ENCODE measurements at places on chromosomes 3 and 15.

DNA sequence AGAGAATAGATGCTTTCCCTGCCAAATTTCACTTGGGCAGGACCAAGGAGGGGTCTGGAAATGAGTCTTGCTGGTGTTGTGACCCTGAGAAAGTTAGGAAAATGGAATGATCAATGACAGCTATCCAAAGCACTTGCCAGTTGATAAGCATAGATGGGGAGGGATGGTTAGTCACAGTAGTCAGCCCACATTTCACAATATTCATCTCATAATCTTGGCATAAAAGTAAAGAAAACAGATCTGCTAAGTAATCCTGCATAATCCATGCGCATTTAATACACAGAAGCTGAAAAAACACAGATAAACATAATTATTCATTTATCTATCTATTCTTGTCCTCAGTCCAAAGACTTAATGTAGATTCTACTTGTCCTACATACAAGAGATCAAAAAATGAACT is 184.1 kb downstream of the ZIC4 start:
- no peaks in the 10 kb centered on the region for H3K36me3 ChIP-seq
- H3K27ac ChIP-seq, result no peak overlapping the region
- H3K27me3 ChIP-seq, result no peaks in the 10 kb centered on the region
- H3K4me1 ChIP-seq, result no peaks in the 10 kb centered on the region
- no peak overlapping the region for H3K4me3 ChIP-seq
- no peak for DNase-seq

GRCh38 chr15:77282333-77282732 is 137.6 kb downstream of the PEAK1 start:
- no peak overlapping the region for H3K4me3 ChIP-seq

- H3K27me3 ChIP-seq, result no peaks in the 10 kb centered on the region
- no peaks in the 10 kb centered on the region for H3K36me3 ChIP-seq
- H3K27ac ChIP-seq, result no peak overlapping the region
These were observed 2.1 kb upstream of the IGSF10 start for GRCh38 chr3:151462991-151463390.

DNA sequence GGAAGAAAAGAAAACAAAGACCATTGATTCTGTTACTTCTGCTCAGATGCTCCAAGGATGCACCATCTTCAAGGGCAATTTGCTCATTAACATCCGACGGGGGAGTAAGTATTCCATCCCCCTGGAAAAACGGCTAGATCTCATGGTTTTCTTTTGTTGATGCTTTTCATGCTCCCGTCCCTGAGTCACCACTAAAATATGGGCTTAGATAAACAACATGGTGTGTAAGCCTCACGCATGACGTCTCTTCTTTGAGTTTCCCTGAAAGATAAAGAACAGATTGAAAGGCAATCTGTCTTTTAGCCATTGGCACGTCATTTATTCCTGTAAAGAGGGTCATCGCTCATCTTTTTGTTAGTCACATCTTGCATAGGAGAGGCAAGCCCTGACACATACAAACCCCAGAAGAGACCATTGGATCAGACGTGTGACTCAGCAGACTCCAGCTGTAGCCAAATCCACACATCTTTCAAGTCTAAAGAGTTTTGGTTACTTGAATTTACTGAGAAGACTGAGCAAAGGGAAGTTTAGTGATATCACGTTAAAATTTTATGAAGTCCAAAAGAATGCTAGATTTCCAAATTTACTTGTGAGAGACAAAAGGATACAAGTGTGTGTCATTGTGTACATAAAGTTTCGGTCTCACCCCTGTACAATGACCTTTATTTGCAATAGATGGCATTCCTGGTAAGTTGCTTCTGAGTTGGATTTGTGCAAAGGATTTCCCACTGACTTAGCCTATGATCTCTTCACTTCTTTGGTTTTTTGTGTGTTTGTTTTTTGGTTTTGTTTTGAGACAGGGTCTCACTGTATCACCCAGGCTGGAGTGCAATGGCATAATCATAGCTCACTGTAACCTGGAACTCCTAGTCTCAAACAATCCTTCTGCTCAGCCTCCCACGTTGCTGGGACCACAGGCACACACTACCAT is 110.5 kb downstream of the PGPEP1L start:
- no peak overlapping the region for H3K4me3 ChIP-seq
- H3K27me3 ChIP-seq, result no peaks in the 10 kb centered on the region
- no peak overlapping the region for H3K27ac ChIP-seq
- DNase-seq, result peak; percentile 58

- H3K27ac ChIP-seq, result no peak overlapping the region
- no peak for DNase-seq
- H3K4me3 ChIP-seq, result no peak overlapping the region
- H3K36me3 ChIP-seq, result no peaks in the 10 kb centered on the region
These were observed 54.5 kb downstream of the TMEM108 start for GRCh38 chr3:133092681-133093080.

DNA sequence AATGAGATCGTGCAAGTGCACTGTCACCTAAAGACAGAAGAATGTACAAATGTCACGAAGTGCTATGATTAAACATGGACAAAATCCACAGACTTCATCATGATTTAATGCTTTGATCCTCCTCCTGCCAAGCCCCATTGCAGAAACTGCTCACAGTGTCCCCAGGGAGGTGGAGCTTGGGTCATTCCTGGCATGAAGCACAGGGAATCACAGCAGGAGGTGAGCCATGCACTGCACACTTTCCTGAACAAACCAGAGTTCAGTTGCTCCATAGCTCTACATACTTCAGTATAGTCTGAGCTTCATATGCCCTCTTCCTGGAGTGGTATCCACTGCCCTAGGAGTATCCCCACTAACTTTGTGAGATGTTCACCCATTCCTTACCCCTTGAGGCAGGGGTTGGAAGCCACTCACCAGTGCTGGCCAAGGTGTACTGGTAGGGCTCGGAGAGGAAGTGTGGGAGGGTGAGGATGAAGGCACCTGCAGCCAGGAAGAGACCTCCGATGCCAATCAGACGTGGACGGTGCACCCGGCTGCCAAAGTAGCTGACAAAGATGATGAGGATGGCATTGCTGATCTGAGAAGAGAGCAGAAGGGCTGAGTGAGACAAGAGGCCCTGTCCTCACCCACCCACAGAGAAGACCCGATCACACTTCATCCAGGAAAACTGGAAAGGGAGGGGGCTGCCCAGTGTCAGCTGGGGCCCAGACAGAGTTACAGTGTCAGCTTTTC is 56.3 kb downstream of the SLCO2A1 start:
- H3K4me3 ChIP-seq, result no peak overlapping the region
- H3K27me3 ChIP-seq, result no peaks in the 10 kb centered on the region
- DNase-seq, result no peak
- no peak overlapping the region for H3K27ac ChIP-seq
- no peaks in the 10 kb centered on the region for H3K36me3 ChIP-seq
- H3K4me1 ChIP-seq, result peaks cover 11% of the 10 kb centered on the region

- no peaks in the 10 kb centered on the region for H3K27me3 ChIP-seq
- no peak overlapping the region for H3K27ac ChIP-seq
- DNase-seq, result no peak
- no peaks in the 10 kb centered on the region for H3K4me1 ChIP-seq
- H3K36me3 ChIP-seq, result no peaks in the 10 kb centered on the region
These were observed 28.7 kb upstream of the SRPRB start for GRCh38 chr3:133776794-133777438.

- no peak overlapping the region for H3K27ac ChIP-seq
- H3K4me3 ChIP-seq, result no peak overlapping the region
- no peaks in the 10 kb centered on the region for H3K36me3 ChIP-seq
- H3K27me3 ChIP-seq, result no peaks in the 10 kb centered on the region
- DNase-seq, result peak; percentile 57
These were observed 301.0 kb upstream of the TBL1XR1 start for GRCh38 chr3:177498037-177498857.

DNA sequence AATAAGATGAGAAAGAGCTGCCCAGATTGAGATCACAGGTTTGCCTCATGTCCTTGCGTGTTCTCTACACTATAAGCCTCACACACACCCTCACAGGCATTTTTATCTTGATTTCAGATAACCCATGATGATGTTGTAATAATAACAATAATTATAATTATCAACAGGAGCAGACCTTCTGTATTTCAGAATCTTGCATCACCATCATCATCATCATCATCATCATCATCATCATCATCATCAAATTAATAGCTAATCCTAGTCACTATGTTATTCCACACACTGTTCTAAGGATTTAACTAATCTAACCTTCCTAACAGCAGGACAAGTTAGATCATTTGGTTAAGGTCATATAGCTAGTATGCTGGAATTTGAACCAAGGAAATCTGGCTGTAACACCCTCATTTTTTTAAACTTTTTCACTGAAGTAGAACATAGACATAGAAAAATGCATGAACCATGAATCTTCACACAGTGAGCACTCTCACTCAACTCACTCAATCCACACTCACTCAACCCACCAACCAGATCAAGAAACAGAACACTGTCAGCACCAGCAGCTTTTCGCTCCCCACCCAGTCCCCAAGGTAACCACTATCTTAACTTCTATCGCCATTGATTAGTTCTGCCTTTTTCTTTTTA is 1.8 kb upstream of the SH2D7 start:
- peaks cover 32% of the 10 kb centered on the region for H3K4me1 ChIP-seq
- peak; percentile 60 for DNase-seq
- H3K36me3 ChIP-seq, result no peaks in the 10 kb centered on the region
- no peak overlapping the region for H3K27ac ChIP-seq
- H3K27me3 ChIP-seq, result no peaks in the 10 kb centered on the region

DNA sequence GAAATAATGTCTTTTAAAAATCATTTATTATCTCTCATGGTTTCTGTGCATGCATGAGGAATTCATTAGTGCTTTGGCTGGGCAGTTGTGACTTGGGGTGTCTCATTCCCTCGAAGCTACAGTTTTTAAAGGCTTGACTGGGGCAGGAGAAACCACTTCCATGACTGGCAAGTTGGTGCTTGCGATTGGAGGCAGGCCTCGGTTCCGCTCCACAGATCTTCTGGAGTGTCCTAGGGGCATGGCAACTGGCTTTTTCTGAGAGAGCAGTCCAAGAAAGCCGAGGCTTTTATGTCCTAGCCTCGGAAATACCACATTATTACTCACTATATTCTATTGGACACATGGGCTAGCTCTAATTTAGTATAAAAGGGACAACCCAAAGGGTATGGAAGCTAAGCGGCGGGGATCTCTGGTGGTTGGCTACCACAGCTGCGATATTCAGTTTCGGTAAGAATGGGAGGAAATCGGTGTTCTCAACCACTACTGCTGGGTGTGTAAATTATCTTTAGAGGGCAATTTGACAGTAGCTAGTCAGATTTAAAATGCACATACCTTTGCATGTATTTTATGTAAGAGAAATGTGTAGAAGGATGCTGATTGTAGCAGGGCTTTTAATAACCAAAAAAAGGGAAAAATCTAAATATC is 48.8 kb upstream of the TOP2B start:
- DNase-seq, result no peak
- H3K4me3 ChIP-seq, result no peak overlapping the region
- H3K27ac ChIP-seq, result no peak overlapping the region
- no peaks in the 10 kb centered on the region for H3K4me1 ChIP-seq
- no peaks in the 10 kb centered on the region for H3K27me3 ChIP-seq

- no peaks in the 10 kb centered on the region for H3K27me3 ChIP-seq
- no peaks in the 10 kb centered on the region for H3K36me3 ChIP-seq
- DNase-seq, result no peak
- no peak overlapping the region for H3K4me3 ChIP-seq
These were observed 49.5 kb upstream of the CMSS1 start for GRCh38 chr3:99768126-99768525.

GRCh38 chr15:40282147-40282868 is 556 bp downstream of the ANKRD63 start:
- H3K27ac ChIP-seq, result no peak overlapping the region
- no peaks in the 10 kb centered on the region for H3K36me3 ChIP-seq
- no peak overlapping the region for H3K4me3 ChIP-seq

GRCh38 chr3:17040990-17041377 is 156.2 kb downstream of the PLCL2 start:
- DNase-seq, result no peak
- peak overlapping the region; percentile 72 for H3K27ac ChIP-seq
- no peaks in the 10 kb centered on the region for H3K4me1 ChIP-seq
- no peak overlapping the region for H3K4me3 ChIP-seq

DNA sequence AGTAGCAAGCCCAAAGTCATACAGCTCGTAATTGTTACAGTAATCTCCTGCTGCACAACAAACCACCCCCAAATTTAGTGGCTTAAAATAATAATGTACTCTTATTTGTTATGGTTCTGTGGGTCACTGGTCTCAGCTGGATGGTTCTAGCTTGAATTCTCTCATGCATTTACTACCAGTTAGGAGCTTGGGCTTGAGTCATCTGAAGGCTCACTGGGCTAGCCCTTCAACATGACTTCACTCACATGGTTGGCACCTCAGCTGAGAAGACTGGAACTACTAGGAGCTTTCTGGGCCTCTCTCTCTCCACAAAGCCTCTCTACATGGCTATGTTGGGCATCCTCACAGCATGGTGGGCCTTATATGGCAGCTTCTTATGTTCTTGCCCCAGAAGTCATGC is 12.5 kb downstream of the PCOLCE2 start:
- no peak overlapping the region for H3K4me3 ChIP-seq
- H3K36me3 ChIP-seq, result no peaks in the 10 kb centered on the region
- no peaks in the 10 kb centered on the region for H3K27me3 ChIP-seq

- no peak for DNase-seq
- H3K27me3 ChIP-seq, result no peaks in the 10 kb centered on the region
- H3K36me3 ChIP-seq, result no peaks in the 10 kb centered on the region
- no peaks in the 10 kb centered on the region for H3K4me1 ChIP-seq
These were observed 258.5 kb downstream of the ROBO2 start for GRCh38 chr3:77298417-77298816.

DNA sequence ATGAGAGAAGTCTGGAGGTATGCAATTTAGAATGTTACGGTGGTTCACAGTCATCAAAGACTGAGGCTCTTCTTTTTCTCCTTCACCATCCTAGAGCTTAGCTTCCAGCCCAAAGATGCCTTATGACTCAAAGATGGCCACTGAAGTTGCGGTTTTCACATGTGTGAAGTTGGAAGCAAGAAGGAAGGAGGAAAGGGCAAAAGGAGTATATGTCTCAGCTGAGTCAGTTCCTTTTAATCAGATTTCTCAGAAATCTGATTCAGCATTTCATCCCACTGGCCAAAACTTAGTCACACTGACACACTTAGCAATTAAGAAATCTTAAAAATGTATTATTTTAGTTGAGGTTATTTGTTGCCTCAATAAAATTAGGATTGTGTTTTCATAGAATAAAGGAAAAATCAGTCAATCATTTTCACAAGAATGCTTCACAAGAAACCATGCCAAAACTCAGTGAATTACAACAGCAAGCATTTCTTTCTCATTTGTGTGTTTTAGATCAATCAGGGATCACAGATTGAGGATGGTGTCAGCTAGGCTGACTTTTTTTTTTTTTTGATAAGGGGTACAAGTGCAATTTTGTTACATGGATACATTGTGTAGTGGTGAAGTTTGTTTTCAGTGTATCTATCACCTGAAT is 211.1 kb upstream of the GADL1 start:
- no peak overlapping the region for H3K27ac ChIP-seq
- no peak for DNase-seq
- H3K4me1 ChIP-seq, result no peaks in the 10 kb centered on the region
- H3K36me3 ChIP-seq, result no peaks in the 10 kb centered on the region
- H3K4me3 ChIP-seq, result no peak overlapping the region

- H3K4me1 ChIP-seq, result no peaks in the 10 kb centered on the region
- H3K4me3 ChIP-seq, result no peak overlapping the region
- no peak overlapping the region for H3K27ac ChIP-seq
- no peak for DNase-seq
These were observed 168.8 kb upstream of the TTC14 start for GRCh38 chr3:180433152-180433551.

GRCh38 chr3:169505577-169506230 is 157.8 kb downstream of the MECOM start:
- no peaks in the 10 kb centered on the region for H3K36me3 ChIP-seq
- no peak overlapping the region for H3K4me3 ChIP-seq
- H3K27ac ChIP-seq, result no peak overlapping the region
- DNase-seq, result no peak
- no peaks in the 10 kb centered on the region for H3K4me1 ChIP-seq
